Spleen (tissue), 13 donors: ENCODE measurements at places on chromosomes 6 and 20. TPM values are rescaled to one million over a fixed set of nuclear protein-coding genes. Genes with fewer than 3 reads are reported as not detected.

The TCF21 gene
- polyA plus RNA-seq = 6.5 TPM

The BFSP1 gene
- polyA plus RNA-seq = 0.48 TPM

The BTN3A1 gene
- polyA plus RNA-seq = 25.1 TPM

The TAP2 gene
- 40.9 TPM for polyA plus RNA-seq

The BLOC1S5 gene
- polyA plus RNA-seq = 11.3 TPM

The TUBB gene
- polyA plus RNA-seq = 182 TPM

The LAMP5 gene
- 0.72 TPM for polyA plus RNA-seq

The DACT2 gene
- polyA plus RNA-seq = 0.04 TPM

The FOXQ1 gene
- 0.10 TPM for polyA plus RNA-seq

The ESR1 gene
- 0.80 TPM for polyA plus RNA-seq

The MYLK4 gene
- polyA plus RNA-seq = 0.76 TPM

The BMP7 gene
- polyA plus RNA-seq = 0.36 TPM

The TTBK1 gene
- 0.07 TPM for polyA plus RNA-seq

The GMPR gene
- 5.4 TPM for polyA plus RNA-seq

The RAD21L1 gene
- polyA plus RNA-seq = not detected

The NKX2-2 gene
- polyA plus RNA-seq = not detected

The FAXC gene
- polyA plus RNA-seq = 0.13 TPM

The C20orf141 gene
- polyA plus RNA-seq = not detected

The EMILIN3 gene
- 0.03 TPM for polyA plus RNA-seq

The FGD2 gene
- polyA plus RNA-seq = 84.2 TPM

The NKX2-4 gene
- polyA plus RNA-seq = not detected

The CEP85L gene
- polyA plus RNA-seq = 6.3 TPM

The APCDD1L gene
- polyA plus RNA-seq = not detected

The SIRPA gene
- 15.9 TPM for polyA plus RNA-seq

The DNAH8 gene
- 0.46 TPM for polyA plus RNA-seq

The SPATS1 gene
- not detected for polyA plus RNA-seq

The LATS1 gene
- polyA plus RNA-seq = 7.4 TPM

The PCSK2 gene
- 0.17 TPM for polyA plus RNA-seq

The OTOR gene
- not detected for polyA plus RNA-seq

The CGA gene
- not detected for polyA plus RNA-seq

The ERVFRD-1 gene
- polyA plus RNA-seq = not detected

The DEFB124 gene
- not detected for polyA plus RNA-seq

The MCHR2 gene
- polyA plus RNA-seq = not detected

The TAAR6 gene
- polyA plus RNA-seq = not detected

The TRDN gene
- polyA plus RNA-seq = 0.20 TPM

The CALHM6 gene
- polyA plus RNA-seq = 209 TPM

The RALGAPA2 gene
- 1.2 TPM for polyA plus RNA-seq

The ZNF831 gene
- 1.2 TPM for polyA plus RNA-seq

The IRAK1BP1 gene
- 1.4 TPM for polyA plus RNA-seq

The ASIP gene
- polyA plus RNA-seq = 1.7 TPM

The NCR2 gene
- not detected for polyA plus RNA-seq

The MYLK2 gene
- 1.8 TPM for polyA plus RNA-seq

The STMN3 gene
- 24.6 TPM for polyA plus RNA-seq

The AIF1 gene
- 312 TPM for polyA plus RNA-seq

The KLHDC3 gene
- polyA plus RNA-seq = 53.0 TPM

The EBF4 gene
- 4.8 TPM for polyA plus RNA-seq

The TREML2 gene
- polyA plus RNA-seq = 4.6 TPM

The DSTN gene
- polyA plus RNA-seq = 157 TPM

The CCM2L gene
- 27.6 TPM for polyA plus RNA-seq
